WTC11 (cell line): ENCODE measurements at places on chromosomes 11 and 22.

DNA sequence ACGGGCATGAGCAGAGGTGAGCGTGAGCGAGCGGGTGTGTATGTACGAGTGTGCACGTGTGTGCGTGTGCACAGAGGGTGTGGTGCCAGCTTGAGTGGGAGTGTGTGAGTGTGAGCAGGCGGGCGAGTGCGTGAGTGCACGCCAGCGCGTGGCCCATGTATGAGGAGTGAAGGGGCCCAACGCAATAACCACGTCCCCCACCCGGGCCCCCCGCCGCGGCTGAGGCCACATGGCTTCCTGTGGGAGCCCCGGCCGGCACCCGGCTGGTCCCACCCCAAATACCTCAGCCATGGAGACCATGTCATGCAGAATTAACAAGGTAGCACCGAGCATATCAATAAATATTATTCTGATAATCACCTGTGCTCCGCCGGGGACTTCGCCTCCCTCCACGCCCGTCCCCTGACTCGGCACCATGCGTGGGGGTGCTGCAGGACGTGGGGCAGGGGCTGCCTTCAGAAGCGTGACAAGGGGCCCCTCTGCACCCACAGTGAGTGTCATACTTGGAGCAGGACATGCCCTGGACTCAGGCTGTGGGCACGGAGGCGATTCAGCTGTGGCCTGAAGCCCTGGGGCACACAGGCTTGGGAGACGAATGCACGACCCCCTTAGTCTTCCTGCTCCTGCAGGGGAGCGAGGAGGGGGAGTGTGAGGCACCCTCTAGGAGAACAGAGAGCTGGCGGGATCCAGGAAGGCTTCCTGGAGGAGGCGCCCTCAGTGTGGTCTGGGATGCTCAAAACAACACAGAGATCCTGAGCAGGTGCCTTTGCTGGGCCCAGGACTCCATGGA is 5.6 kb upstream of the TRABD start:
- H3K36me3 ChIP-seq: no peaks in the 10 kb centered on the region
- no peaks in the 10 kb centered on the region; the same call in 1 of the 2 replicates for H3K27me3 ChIP-seq
- H3K4me3 ChIP-seq: no peak overlapping the region
- peak overlapping the region; percentile 34; the same call in 1 of the 2 replicates for H3K27ac ChIP-seq
- no peak for DNase-seq

DNA sequence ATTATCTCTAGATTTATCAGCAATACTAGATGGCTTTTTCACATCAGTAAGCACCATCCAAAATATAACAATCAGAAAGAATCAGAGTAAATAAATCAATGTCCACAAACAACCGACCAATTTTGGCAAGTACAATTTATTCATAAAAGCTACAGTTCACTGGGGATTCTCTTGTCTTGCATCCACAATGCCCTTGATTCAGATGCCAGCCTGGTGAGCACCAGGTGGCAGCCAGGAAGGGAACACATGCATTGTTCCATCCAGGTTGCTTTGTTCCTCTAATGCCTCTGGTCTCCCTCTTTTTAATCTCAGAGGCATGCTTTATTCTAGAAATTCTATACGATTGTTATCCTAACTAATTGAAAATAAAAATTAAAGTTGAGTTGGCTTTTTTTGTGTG is 242.1 kb upstream of the KIRREL3 start:
- H3K36me3 ChIP-seq: no peaks in the 10 kb centered on the region
- no peak overlapping the region for H3K27ac ChIP-seq
- DNase-seq: no peak
- no peaks in the 10 kb centered on the region; the same call in 1 of the 2 replicates for H3K27me3 ChIP-seq

GRCh38 chr11:111459506-111460270 is 52.5 kb downstream of the BTG4 start:
- H3K36me3 ChIP-seq: no peaks in the 10 kb centered on the region
- peaks cover 7% of the 10 kb centered on the region for H3K4me1 ChIP-seq
- DNase-seq: no peak
- no peak overlapping the region for H3K4me3 ChIP-seq
- H3K27ac ChIP-seq: no peak overlapping the region

GRCh38 chr11:4068962-4069361 is 25.6 kb upstream of the RRM1 start:
- H3K36me3 ChIP-seq: no peaks in the 10 kb centered on the region
- H3K27me3 ChIP-seq: peaks cover 8% of the 10 kb centered on the region; the same call in 1 of the 2 replicates
- H3K4me3 ChIP-seq: no peak overlapping the region
- H3K4me1 ChIP-seq: no peaks in the 10 kb centered on the region
- H3K27ac ChIP-seq: no peak overlapping the region

GRCh38 chr11:120912504-120912903 is 111.4 kb upstream of the TBCEL start:
- no peak overlapping the region for H3K27ac ChIP-seq
- no peaks in the 10 kb centered on the region; the same call in 1 of the 2 replicates for H3K27me3 ChIP-seq
- no peaks in the 10 kb centered on the region for H3K36me3 ChIP-seq

- H3K27ac ChIP-seq: no peak overlapping the region
- no peaks in the 10 kb centered on the region; the same call in 1 of the 2 replicates for H3K36me3 ChIP-seq
- peaks cover 17% of the 10 kb centered on the region for H3K4me1 ChIP-seq
These were observed 17.8 kb upstream of the KCTD14 start for GRCh38 chr11:78040691-78041379.

DNA sequence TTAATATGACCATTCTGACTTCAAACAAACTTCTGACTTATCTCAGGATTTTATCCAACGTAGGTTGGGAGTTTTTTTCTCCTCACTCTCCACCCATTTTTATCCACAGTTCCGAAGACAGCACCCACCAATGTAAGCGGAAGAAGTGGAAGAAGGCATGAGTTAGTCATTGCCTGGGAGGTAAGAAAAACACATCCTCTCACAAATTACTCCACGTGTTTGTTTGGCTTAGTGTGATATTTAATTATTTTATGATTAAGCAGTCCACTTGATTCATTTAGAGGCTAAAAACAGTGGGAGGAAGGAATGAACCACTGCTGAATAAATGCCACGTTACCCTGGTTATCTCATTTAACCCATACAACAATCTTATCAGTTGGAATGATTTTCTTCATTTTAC is 389.6 kb upstream of the ARHGAP42 start:
- H3K27me3 ChIP-seq: no peaks in the 10 kb centered on the region
- H3K27ac ChIP-seq: no peak overlapping the region
- no peaks in the 10 kb centered on the region for H3K36me3 ChIP-seq
- DNase-seq: no peak
- H3K4me3 ChIP-seq: no peak overlapping the region

- peak overlapping the region; percentile 56 for H3K4me3 ChIP-seq
- H3K4me1 ChIP-seq: peaks cover 12% of the 10 kb centered on the region
- H3K27ac ChIP-seq: no peak overlapping the region
- H3K36me3 ChIP-seq: no peaks in the 10 kb centered on the region
These were observed 20.5 kb downstream of the EPS8L2 start for GRCh38 chr11:726278-727220.

DNA sequence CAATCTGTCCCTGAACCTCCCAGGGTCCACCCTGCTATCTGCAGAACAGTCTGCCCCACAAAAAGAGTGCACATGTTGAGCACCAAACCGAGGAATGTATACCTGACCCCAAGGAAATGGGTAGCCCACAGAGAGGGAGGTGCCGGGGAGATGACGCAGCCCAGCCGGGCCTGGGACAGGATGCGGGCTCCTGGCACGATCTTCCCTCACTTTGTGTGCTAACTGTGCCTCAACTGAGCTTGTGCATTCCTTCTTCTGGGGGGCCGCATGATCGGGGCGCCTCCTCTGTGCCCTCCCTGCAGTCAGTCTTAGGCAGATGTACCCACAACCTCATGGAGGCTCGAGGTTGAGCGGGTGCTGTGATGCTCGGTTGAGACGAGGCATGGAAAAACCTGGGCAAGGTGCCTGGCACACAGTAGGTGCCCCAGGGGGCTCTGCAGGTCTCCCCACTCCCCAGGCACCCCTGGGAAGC is 2.4 kb downstream of the GAS2L1 start:
- H3K36me3 ChIP-seq: peaks cover 2% of the 10 kb centered on the region; the same call in 1 of the 2 replicates
- peaks cover 22% of the 10 kb centered on the region for H3K27me3 ChIP-seq
- 0 out of 2 replicates have a peak overlapping the region, but pooled peaks have one; percentile 16 for H3K4me3 ChIP-seq
- no peak overlapping the region for H3K27ac ChIP-seq
- H3K4me1 ChIP-seq: peaks cover 25% of the 10 kb centered on the region

DNA sequence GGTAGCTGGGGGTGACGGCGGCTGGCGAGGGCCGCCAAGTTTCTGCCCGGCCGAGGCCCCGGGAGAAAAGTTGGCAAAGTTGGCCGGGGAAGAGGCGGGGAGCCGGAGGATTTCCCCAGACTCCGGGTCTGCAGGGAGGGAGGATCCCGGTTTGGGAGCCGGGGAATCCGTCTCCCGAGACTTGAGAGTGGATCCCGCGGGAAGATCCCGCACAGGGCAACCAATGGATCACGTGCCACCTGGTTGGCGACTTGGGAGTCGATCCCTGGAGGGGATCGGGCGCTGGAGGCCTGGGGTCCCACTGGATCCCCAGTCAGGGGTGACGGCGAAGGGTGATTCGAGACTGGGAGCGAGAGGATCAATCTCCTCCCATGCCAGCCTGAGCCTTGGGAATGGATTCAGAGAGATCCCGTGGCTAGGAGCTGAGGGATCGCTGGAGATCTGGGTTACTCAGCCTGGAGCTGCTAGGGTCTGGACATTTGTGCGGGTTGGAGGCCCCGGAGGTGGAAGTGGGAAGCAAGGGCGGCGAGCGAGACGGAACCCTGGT is 394 bp downstream of the KIAA1671 start:
- H3K4me1 ChIP-seq: peaks cover 48% of the 10 kb centered on the region
- H3K36me3 ChIP-seq: 0 out of 2 replicates have a peak, but pooled peaks cover 2% of the 10 kb centered on the region
- peak overlapping the region; percentile 92 for H3K27ac ChIP-seq
- DNase-seq: peak; percentile 71
- H3K27me3 ChIP-seq: peaks cover 10% of the 10 kb centered on the region
- H3K4me3 ChIP-seq: peak overlapping the region; percentile 98

DNA sequence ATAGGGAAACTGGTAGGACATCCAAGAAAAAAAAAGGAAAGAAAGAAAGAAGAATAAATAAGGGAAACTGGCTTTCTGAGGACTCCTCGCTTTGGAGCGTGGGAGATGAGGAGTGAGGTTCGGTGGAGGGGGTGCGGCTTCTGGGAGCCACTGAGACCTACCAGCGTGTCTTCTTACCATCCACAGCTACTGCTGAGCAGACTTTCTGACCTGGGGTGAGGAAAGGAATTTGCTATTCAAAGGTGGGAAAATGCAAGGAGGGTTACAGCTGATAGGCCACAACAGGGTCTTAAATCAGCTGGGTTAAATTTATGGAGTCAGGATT is 488 bp upstream of the SELENOM start:
- H3K27me3 ChIP-seq: peaks cover 51% of the 10 kb centered on the region
- DNase-seq: no peak
- H3K4me3 ChIP-seq: peak overlapping the region; percentile 74
- no peaks in the 10 kb centered on the region for H3K36me3 ChIP-seq
- H3K4me1 ChIP-seq: peaks cover 18% of the 10 kb centered on the region

- peaks cover 4% of the 10 kb centered on the region; the same call in 1 of the 2 replicates for H3K36me3 ChIP-seq
- H3K4me1 ChIP-seq: peaks cover 15% of the 10 kb centered on the region
- peaks cover 51% of the 10 kb centered on the region for H3K27me3 ChIP-seq
- H3K27ac ChIP-seq: no peak overlapping the region
These were observed 289.0 kb upstream of the PITPNB start for GRCh38 chr22:28208036-28208435.

DNA sequence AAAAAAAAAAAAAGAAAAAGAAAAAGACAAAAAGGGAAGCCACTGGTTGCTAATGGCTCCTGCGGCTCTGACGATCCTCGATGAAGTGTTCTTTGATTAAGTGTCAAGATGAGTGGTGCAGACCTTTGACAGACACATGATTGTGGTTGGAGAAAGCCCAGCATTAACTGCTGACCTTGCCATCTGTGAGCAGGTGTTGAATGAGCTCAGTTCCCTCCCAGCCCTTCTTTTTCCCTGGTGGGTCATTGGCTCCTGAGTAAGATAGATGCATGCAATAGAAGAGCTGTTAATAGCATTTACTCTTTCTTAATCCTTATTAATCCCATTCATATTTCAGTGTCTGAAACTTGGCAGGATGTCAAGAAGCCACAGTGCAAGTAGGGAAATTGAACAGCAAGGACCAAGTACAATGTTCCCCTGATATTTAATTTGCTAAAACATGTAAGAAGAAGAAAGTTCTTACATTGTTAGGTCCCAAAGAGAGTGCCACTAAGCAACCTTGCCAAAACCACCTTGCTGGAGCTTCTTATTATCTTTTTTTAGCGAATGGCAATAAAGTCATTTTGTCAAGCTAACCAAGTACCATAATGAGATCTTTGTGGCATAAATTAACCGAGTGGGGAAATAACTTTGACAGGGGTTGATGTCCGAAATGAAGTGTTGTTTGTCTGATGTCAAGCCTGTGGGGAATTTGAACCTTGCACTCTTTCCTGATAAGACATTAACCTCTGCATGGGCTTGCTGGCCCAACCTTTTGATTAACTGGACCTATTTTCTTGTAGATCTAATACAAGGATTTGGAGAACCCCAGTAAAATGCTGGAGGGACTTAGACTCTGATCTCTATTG is 113.7 kb downstream of the PTPRJ start:
- no peak overlapping the region for H3K27ac ChIP-seq
- DNase-seq: no peak
- H3K27me3 ChIP-seq: no peaks in the 10 kb centered on the region
- H3K4me3 ChIP-seq: no peak overlapping the region
- peaks cover 49% of the 10 kb centered on the region for H3K4me1 ChIP-seq

DNA sequence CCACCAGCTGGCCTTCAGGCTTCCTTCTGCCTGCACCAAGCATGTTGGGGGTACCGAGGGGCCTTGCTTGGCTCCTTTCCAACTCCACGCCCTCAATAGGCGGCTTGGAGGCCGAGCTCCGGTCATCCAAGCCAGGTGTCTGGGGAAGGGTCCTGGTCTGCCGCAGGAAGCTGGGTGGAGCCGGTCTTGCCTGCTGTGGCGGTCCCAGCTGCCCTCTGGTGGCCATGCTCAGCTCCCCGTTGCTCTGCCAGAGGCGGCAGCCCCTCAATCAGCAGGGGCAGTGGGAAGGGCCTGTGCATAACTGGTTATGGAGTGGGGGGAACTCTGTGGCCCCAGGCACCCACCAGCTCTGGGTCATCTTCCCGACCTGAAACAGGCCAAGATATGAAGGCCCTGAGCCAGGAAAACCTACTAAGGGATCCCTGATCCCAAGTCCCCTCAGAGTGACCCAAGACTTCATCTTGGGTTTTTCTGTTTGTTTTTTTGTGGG is 3.2 kb downstream of the ARVCF start:
- no peak overlapping the region for H3K27ac ChIP-seq
- peak; percentile 91 for DNase-seq
- no peak overlapping the region for H3K4me3 ChIP-seq
- H3K4me1 ChIP-seq: peaks cover 8% of the 10 kb centered on the region

- H3K27ac ChIP-seq: peak overlapping the region; percentile 19; the same call in 1 of the 2 replicates
- H3K4me3 ChIP-seq: no peak overlapping the region
- H3K36me3 ChIP-seq: peaks cover 3% of the 10 kb centered on the region
- DNase-seq: peak; percentile 78
These were observed 17.1 kb downstream of the LTO1 start for GRCh38 chr11:69657911-69658625.
